ENCODE measurements at places on chromosomes 1 and 21.
A peak's percentile ranks its signal among the peaks of the same experiment; 100 is the strongest.

DNA sequence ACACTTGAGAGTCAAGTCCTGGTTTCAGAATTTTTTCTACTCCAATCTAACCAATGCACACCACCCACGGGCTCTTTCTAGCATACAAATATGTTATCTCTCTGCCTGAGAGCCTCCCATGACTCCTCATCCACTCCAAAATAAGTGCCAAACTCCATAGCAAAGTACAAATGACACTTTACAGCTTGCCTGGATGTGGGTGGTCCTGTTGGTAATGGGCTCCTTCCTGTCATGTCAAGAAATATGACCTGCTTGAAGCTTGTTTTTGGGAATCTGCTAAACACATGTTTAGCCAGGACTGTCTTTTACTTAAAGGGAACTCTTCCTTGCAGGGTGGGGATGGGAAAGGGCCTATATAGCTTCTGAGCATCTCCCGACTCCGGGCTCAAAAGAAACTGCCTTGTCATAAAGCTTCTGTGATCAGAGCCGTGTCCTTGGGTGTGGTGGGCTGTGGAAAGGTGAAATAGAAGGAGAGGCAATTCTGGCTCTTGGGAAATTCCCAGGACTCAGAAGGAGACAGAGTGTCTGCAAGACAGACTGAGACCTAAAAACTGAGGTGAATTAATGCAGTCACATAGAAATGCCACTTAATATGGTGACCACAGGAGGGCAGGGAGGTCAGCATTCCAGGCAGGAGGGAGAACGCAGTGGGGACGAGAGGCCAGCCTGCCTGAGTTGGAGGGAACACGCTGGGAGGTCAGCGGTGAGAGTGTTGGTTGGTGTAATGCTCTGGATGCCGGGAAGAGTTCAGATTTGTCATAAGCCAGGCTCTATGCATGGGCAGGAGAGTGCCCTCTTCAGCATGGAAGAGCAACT, 6.1 kb upstream of the IGFN1 start:
- peak; percentile 26 for DNase-seq

DNA sequence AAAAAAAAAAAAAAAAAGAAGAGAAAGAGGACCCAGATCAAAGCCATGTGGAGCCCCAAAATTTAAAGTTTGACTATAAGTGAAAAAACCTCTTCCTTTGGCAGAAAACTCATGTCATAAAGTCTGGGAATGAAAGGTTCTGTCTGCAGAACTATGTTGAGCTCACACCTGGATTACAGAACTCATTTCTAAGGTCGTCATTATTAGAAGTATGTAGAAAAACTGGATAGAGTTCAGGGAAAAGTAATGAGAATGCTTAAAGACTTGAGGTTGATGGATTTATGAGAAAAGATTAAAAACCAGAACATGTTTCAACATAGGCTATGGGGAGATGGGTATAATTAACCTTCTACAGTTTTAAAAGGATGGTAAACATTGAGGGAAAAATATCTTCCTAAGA, 90.7 kb upstream of the COL11A1 start:
- no peak for DNase-seq

GRCh38 chr1:152517237-152517811, 3.0 kb downstream of the CRCT1 start:
- no peak for DNase-seq

DNA sequence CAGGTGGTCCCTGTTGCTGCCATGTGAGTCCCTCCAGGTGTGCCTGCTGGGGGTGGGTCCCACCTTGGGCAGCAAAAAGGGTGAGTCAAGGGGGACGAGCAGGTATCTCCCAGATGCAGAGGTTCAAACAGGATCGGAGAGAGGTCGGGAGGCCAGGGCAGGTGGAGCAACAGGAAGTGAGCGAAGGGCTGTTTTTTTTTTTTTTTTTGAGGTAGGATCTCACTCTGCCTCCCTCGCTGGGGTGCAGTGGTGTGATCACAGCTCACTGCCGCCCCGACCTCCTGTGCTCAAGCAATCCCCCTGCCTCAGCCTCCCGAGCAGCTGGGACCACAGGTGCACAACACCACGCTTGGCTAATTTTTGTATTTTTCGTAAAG, 39.4 kb downstream of the SLC2A7 start:
- no peak for DNase-seq

DNA sequence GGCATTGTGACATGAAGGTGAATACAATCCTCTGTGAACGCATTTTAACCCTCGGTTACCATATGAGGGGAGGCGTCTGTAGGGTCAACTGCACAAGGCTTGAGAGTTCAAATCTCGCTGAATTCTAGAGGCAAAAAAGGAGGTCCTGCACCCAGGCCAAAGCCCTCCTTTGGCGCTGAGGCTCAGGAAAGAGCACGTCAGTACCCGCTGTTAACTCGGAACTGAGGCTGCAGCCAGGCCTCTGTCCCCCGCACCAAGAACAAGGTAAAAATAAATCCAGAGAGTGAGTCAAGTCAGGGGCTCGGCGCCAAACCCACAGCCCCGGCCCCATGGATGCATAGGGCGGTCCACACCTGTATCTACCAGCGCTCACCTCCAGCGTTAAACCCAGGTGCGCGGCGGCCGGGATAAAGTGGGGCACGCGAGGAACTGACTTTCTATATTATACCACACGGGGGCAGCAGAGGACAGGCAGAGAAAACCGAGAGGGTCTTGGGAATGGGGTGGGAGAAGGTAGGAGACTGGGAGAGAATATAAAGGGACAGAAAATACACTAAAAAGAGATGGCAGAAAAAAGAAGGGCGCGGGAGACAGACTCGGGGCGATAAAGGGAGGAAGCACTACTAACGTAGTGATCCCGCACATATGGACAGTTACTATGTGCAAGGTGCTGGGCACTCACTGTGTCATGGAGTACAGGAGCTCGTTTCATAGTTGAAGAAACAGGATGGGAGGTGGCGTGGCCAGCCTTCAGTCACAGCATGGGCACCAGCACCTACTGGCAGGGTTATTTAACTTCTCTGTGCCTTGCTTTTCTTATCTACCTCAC, 54.9 kb downstream of the DMRTA2 start:
- no peak for DNase-seq

DNA sequence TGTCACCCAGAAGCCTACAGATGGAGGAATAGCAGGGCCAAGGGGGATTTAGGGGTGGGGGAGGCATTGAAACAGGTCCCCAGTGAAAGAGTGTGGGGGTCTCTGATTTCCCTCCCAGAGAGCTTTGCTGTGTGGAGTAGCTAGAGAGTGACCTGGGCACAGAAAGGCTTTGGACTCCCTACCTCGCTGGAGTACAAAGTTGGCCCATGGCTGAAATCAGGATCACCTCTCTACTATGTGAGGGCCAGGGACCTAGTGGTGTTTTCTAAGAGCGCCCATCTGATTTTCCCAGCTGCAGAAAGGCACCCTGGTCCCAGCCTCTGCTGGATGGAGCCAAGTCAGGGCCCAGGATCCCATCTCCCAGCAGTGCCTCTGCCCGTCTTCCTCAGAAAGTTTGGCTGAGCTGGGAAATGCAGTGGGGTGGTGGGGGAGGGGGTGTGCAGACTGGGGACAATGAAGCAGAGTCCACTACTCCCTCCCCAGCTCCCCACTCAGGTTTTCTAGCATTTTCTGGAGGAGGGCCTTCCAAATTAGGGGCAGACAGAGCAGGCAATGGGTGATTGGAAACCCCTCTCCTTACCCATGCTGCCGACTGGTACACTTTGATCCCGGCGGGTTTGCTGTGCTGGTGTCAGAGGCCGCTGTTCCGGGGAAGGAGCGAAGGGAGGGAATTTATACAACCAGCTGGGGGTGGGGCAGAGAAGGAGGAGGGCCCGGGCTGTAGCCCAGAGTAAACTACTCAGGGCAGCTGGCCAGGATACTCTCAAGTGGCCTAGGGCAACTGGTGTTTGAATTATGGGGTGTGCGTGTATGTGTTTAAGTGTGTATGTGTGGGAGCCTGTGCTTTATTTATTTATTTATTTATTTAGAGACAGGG, at the start of gene SELENBP1:
Gene SELENBP1 (minus strand): TSS at position 648 of the 877 bp plus-strand sequence. CDS start 64 bp downstream, at position 584.
- DNase-seq, result peak; percentile 54

GRCh38 chr1:193458628-193459027, 272.2 kb upstream of the B3GALT2 start:
- no peak for DNase-seq

GRCh38 chr1:225498549-225499136, 70.8 kb upstream of the LBR start:
- no peak for DNase-seq

DNA sequence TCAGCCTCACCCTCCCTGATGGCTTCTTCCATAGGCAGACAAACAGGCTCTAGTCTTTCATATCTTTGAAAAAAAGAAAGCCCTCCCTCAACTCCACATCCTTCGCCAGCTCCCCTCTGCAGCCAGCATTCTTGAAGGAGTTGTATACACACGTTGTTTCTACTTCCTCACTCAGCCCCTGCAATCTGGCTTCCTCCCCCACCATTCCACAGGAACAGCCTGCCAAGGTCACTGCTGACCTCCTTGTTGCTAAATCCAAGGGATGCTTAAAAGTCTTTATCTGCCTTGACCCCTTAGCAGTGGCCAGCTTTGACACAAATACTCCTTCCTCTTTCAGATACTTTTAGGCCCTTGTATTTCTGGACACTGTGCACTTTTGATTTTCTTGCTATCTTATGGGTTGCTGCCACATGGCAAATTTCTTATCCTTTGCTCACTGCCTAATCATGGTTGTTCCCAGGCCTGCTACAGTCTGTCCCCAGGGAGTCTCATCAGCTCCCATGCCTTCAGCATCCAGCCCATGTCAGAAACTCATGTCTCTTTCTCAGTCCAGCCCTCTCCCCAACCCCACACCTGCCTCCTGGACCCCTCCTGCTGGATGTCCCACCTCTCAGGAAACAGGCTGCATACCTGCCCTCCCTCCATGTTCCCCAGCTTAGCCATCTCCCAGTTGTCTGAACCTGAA, 8.3 kb downstream of the FAM229A start:
- DNase-seq, result no peak

GRCh38 chr1:219317762-219318353, 144.2 kb downstream of the LYPLAL1 start:
- no peak for DNase-seq

GRCh38 chr1:220695426-220695825, 5.3 kb downstream of the C1orf115 start:
- DNase-seq, result no peak

- DNase-seq, result no peak
Measured at GRCh38 chr1:165143437-165144065, 213.0 kb downstream of the LMX1A start.
